ENCODE measurements at places on chromosomes 1 and 21.

GRCh38 chr1:212401838-212402582 lies 12.7 kb downstream of the PACC1 start:
- no peak for DNase-seq

- no peak for DNase-seq
Observed at GRCh38 chr21:15928686-15929425, 199.1 kb downstream of the USP25 start.

- no peak for DNase-seq
Observed at GRCh38 chr1:154859151-154859785, 10.8 kb downstream of the KCNN3 start.

GRCh38 chr1:69191335-69191734 lies 376.4 kb upstream of the LRRC7 start:
- no peak for DNase-seq

DNA sequence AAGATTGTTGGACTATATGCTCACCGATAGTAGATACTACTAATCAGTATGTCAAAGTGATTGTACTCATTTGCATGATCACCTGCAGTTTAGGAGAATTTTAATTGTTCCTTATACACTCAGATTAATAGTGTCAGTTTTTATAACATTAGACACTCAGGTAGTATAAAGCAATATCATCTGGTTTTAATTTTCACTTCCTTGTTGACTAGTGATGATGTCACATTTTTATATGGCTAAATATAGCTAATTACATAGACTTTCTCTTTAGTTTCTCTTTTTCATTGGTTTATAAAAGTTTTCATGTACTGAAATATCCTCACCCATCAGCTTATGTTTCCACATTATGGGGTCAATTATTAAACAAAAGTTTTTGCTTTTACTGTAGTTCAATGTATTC lies 1332.4 kb upstream of the ADGRL2 start:
- DNase-seq, result no peak

DNA sequence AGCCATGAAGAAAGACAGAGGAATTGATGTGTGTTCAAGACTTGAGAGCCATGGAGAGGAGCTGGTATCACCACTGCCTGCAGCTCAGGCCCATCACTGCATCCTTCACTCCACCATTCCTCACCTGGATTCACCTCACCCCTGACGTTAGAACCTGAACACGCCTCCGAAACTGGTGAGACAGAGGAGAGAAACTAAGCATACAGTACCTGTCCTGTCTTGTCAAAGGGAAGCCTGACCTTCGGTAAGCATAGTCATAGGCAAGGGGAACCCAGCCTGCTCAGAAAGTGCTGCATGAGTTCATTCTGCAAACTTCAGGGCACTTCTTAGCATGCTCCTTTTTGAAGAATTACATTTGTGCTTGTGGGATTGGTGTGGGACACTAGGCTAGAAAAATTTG lies 425.8 kb downstream of the DSCAM start:
- no peak for DNase-seq

DNA sequence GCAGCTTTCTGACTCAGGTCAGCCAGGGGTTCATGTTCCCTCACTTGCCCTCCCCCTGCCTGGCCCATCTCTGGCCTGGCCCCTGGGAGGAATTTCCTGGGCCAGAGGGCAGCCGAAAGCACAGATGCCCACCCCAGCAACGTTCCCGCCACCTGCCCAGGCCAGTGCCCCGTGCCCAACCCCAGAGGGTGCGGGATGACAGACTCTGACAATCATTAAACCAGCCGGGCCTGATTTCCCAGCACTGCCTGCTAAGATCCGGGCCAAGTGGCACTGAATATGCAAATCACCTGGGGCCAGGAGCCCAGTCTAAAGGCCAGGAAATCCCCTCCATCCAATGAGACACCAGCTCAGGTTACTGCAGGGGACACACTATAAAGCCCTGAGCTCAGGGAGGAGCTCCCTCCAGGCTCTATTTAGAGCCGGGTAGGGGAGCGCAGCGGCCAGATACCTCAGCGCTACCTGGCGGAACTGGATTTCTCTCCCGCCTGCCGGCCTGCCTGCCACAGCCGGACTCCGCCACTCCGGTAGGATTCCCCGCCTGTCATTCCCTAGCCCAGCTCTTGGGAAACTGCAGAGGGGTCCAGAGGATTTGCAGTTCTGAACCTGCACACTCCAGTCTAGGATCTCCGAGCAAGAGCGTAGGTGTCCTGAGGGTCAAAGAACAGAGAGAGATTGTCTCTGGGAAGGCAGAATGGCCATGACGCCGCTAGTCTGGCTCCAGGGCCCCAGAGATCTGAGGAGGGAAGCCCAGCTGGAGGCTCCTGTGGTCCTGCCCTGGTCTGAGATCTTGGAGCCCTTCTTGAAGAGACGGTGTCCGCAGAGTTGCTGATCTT lies at the start of gene ELF3:
TSS of gene ELF3 (plus strand) at position 408 of the 836 bp plus-strand sequence. CDS start 550 bp downstream, outside the sequence.
- no peak for DNase-seq

GRCh38 chr1:220526294-220526693 lies 1.6 kb upstream of the MARK1 start:
- no peak for DNase-seq

DNA sequence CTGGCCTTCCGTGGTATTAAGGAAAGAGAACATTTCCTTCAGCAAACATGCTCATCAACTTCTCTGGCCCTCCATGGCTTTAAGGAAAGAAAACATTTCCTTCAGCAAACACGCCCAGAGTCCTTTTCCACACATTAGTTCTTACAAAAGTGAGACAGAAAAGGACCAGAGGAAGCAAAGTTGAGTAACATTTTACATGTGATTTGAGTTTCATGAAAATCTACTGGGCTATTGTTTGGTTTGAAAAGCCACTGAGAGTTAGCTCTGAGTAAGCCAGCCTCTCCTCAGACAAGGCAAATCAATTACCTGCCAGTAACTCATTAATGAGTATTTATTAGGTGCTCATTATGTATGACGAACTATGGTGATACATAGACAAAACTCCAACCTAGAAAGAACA lies 78.0 kb downstream of the NID1 start:
- DNase-seq, result no peak

- DNase-seq, result no peak
Observed at GRCh38 chr1:207822602-207823451, 71.0 kb downstream of the CD46 start.

DNA sequence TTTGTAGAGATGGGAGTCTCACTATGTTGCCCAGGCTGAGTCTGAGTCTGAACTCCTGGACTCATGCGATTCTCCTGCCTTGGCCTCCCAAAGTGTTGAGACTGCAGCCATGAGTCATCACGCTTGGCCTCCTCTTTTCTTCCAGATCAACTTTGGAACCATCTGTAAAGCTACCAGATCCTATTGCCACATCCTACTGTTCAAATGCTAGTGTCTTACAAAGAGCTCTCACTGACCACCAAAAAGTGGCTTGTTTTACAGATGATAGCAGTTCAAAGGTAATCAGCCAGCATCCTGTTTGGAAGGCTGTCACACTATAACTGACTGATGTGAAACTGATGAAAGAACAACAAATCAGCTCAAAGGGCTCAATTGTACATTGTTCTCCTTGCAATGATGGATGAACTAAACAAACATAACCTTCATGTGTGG lies 221.6 kb downstream of the AKT3 start:
- DNase-seq, result no peak

GRCh38 chr1:206663832-206664652 lies 20.7 kb upstream of the MAPKAPK2 start:
- peak; percentile 54 for DNase-seq

All from Panc1 (cell line).